Skeletal muscle cell (primary cell): ENCODE measurements at places on chromosomes 6 and 20.

DNA sequence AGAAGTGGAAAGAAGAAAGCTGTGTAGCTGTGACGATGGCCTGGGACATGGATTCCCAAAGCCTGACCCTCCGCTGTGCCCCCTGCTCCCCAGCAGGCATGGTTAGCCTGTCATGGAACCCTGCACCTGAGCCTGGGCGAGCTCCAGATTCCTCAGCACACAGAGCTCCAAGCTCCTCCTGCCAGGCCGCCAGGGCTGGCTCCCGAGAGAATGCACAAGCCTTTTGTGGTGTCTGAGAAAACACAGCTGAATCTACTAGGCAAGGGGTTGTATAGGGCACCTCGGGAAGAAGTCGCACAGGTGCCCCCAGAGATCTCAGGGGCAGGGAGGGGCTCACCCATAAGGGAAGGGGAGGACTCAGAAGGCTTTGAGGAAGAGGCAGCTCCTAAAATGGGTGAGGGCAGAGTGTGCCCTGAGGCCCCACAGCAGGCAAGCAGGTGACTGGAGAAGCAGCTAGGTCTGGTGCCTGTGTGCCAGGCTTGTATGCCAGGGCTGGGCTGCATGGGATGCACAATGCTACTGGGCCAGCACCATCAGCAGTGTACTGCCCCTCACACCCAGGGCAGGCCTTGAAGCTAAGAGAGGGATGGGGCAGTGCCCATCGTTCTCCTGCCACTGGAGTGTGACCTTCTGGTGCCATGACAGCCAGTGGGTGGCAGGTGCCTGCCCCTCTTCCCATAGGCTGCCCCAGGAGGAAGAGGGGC, 64.3 kb upstream of the CD93 start:
- no peak for DNase-seq

DNA sequence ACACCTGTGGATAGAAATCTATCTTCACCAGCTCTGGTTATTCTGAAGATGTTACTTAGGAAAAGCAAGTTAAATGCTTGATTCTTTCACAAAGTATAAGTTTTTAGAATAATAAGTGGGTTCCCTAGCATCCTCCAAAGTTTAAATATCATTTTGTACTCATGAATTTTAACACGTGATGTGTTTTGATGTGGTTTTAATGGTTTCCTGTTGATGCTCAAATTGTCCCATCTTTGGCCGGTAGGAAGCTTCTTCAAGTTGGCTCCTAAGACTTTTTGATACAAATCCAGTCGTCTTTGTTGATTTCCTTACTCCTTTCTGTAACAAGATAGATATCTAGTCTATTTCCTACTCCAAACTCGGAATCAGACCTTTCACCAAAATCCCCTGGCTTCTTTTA, 94.5 kb upstream of the STXBP5 start:
- DNase-seq, result no peak

DNA sequence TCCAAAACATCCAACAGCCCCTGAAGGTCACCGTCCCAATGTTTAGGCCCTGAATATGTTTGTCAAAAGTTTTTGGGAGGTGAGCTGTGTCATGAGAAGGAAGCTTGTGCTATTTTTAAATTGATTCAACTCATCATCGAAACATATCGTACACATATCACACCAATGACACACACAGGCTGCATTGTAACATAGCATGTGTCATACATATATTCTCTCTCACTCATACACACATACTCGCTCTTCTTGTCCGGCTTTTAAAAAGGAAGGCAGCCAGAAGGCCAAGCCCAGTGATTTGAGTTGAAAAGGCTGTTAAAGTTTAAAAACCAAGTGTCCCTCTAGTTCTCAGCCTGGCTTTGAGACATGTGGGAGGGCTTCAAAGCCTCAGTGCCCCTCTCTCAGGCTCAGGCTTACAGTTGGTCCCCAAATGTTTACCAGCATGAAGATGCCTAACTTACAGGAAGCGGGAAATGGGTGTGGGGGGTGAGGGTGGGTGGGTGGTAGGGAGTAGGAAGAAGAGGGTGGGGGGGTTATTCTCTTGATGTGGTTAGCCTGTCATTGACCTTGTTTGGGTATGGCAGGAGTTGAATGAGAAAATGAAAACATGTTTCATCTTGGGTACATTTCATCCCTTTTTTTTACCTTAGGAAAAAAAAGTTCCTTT, 3.3 kb upstream of the PRDM1 start:
- peak; percentile 82 for DNase-seq

DNA sequence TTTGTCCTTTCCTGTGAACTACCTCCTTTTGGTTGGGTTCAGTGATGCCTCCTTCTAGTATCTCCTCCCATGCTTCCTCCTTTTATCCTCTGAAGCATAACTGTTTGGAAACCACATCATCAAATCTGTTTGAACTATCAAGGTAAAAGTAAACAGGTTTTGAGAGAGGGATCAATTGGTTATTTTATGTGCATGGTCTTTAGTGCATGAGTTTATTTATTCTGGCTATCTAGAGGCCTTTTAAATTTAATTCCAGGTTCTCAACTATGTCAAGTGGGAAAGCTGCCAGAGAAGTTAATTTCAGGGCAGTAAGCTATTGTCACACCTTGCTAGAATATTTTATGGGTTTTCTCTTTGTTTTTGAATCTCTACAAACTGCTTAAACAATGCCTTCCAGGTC, 54.1 kb downstream of the WASF1 start:
- DNase-seq, result no peak

GRCh38 chr6:143260857-143261256, 189.6 kb downstream of the ADAT2 start:
- DNase-seq, result no peak

- no peak for DNase-seq
These were observed 13.5 kb downstream of the NINL start for GRCh38 chr20:25571817-25572216.

GRCh38 chr20:16299897-16300296, 273.4 kb downstream of the KIF16B start:
- DNase-seq, result peak; percentile 29

GRCh38 chr6:142294679-142295078, 7.1 kb upstream of the ADGRG6 start:
- DNase-seq, result no peak

DNA sequence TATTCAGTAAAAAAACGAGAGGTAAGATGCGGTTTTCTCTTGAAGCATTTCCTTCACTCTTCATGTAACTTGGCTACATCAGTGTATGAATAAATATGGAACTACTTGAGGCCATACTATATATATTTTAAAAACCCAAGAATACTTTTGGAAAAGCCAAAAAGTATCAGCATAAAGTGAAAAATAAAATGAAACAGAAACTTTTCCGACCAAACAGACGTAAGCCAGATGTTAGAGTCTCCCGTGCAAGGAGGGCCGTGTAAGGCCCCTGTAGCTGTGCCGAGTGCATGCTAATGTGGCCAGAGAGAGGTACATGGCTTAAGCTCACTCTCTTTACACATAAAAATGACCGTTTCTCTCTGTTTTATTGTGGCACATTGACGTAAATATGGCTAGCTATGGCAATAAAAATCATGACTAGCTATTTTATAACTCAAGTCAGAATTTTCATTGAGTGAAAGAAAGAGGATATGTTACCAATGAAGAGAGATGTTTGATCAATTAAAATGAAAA, 140.1 kb upstream of the GMDS start:
- no peak for DNase-seq

GRCh38 chr6:151497905-151498304, 4.1 kb downstream of the CCDC170 start:
- no peak for DNase-seq

DNA sequence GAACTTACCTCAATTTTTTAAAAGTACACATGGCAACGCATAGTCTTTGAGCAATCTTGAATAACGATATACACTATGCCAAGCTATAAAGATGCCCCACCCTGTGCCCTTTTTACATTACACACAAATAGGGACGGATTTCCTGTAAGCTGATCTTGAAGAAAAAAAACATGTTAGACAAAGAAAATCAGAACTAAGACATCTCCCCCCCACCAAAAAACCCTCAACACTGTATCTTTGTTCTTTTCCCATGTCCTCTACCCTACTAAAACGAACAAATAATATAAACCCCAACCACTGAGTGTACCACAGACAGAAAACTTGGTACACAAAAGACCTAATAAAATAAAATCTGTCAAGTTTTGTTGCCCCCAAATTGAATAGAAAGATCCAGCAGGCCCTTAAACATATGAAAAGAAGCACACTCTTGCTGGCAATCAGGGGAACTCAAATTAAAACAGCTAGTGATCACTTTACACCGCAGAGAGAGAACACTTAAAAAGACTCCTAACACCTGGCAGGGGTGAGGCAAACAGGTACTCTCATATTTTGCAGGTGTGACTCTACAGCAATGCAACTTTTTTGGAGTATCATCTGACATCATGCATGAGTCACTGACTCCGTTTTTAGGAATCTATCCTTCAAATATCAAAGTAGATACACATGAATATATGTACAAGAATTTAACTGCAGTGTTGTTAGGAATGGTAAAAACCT, 29.6 kb downstream of the BACH2 start:
- no peak for DNase-seq

GRCh38 chr6:154086510-154086909, 47.5 kb downstream of the OPRM1 start:
- DNase-seq, result no peak

GRCh38 chr6:116100419-116101301, at the start of gene NT5DC1:
Gene NT5DC1 (plus strand): TSS chr6:116100853. CDS start chr6:116100931, 78 bp downstream.
- peak; percentile 22 for DNase-seq

DNA sequence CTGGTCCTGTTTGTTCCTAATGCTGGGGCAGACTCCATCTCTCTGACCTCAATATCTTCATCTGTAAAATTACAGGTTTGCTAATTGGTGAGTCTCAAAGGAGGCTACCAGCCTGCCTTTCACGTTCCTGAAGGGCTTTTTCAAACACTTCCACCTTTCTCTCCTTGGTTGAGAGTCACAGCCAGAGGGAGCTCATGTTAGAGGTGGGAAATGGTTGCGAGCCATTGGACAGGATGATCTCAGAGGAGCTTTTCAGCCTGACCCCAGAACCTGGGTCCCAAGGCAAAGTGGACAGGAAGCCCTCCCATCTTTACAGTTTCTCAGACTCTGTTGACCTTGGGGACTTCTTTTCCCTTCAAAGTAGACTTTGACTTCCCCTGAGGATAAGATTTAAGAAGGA, 37.6 kb downstream of the NDUFAF5 start:
- DNase-seq, result no peak

GRCh38 chr6:125306756-125307149, 5.0 kb upstream of the HDDC2 start:
- no peak for DNase-seq
